T-helper 17 cell (primary cell): ENCODE measurements at places on chromosomes 4 and X. TPM values are rescaled to one million over a fixed set of nuclear protein-coding genes. Genes with fewer than 3 reads are reported as not detected.

Gene IL15
- 4.7 TPM for total RNA-seq

GRCh38 chrX:6985537-6985936 is 162.0 kb upstream of the STS start:
- no peak for DNase-seq
- H3K36me3 ChIP-seq: no peaks in the 10 kb centered on the region
- no peaks in the 10 kb centered on the region for H3K4me1 ChIP-seq
- H3K27me3 ChIP-seq: no peaks in the 10 kb centered on the region
- no peak overlapping the region for H3K4me3 ChIP-seq

DNA sequence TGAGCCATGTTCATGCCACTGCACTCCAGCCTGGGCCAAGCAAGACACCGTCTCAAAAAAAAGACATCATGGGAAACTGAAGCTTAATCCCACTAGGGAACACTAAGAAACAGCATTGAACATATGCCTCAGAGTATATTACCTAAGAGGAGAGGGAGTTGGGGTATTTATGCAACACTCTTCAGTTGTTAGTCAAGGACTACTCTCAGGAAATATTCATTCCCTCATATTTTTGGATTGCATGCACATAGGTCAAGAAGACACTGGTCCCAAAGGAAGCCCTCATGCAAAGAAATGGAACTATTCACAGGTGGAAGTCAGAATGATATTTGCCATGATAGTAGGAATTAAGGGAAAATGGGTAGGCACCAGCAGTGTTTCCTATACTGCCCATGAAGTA is 22.8 kb upstream of the PAPSS1 start:
- H3K36me3 ChIP-seq: no peaks in the 10 kb centered on the region
- DNase-seq: no peak
- H3K4me3 ChIP-seq: no peak overlapping the region
- H3K27ac ChIP-seq: no peak overlapping the region

DNA sequence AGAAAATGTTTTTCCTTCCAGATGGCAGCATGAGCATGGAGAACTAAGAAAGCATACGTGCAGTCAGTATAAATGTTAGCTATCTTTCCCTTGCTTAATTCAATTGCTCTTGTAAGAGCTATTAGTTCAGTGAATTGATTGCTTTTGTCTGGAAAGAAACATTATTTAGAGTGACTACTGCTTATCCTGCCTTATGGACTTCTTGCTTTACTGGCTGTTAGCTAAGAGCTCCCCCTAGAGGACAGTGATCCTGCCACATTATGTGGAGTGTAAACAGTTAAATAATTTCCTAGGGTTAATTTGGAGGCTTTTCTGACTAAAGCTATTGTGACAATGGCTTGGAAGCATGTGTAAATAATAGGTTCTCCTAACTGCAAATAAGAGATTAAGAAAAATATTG is 1402.4 kb downstream of the FAM133A start:
- no peaks in the 10 kb centered on the region for H3K36me3 ChIP-seq
- no peak for DNase-seq
- no peaks in the 10 kb centered on the region for H3K4me1 ChIP-seq
- H3K4me3 ChIP-seq: no peak overlapping the region

Gene MAGEA2B
- total RNA-seq: not detected

GRCh38 chr4:110122201-110122600 is 76.2 kb downstream of the ELOVL6 start:
- no peak for DNase-seq
- no peak overlapping the region for H3K27ac ChIP-seq
- peaks cover 4% of the 10 kb centered on the region for H3K4me1 ChIP-seq

GRCh38 chrX:25968920-25969319 is 169.2 kb upstream of the MAGEB18 start:
- no peak overlapping the region for H3K27ac ChIP-seq
- H3K4me3 ChIP-seq: no peak overlapping the region
- H3K27me3 ChIP-seq: no peaks in the 10 kb centered on the region
- H3K36me3 ChIP-seq: no peaks in the 10 kb centered on the region
- no peaks in the 10 kb centered on the region for H3K4me1 ChIP-seq
- DNase-seq: no peak

- H3K36me3 ChIP-seq: no peaks in the 10 kb centered on the region
- peaks cover 17% of the 10 kb centered on the region for H3K27me3 ChIP-seq
- no peaks in the 10 kb centered on the region for H3K4me1 ChIP-seq
Measured at GRCh38 chr4:185794637-185795036, 17.4 kb downstream of the SORBS2 start.

Gene TCEAL6
- not detected for total RNA-seq

- no peak overlapping the region for H3K27ac ChIP-seq
- H3K27me3 ChIP-seq: no peaks in the 10 kb centered on the region
- DNase-seq: no peak
- H3K4me1 ChIP-seq: no peaks in the 10 kb centered on the region
- H3K36me3 ChIP-seq: no peaks in the 10 kb centered on the region
Measured at GRCh38 chr4:129970801-129971200, 874.8 kb downstream of the C4orf33 start.

GRCh38 chr4:73451404-73451803 is 15.4 kb downstream of the AFP start:
- no peaks in the 10 kb centered on the region for H3K4me1 ChIP-seq
- no peaks in the 10 kb centered on the region for H3K36me3 ChIP-seq
- no peak for DNase-seq
- H3K27me3 ChIP-seq: peaks cover 20% of the 10 kb centered on the region
